ENCODE measurements at places on chromosomes 13 and 19.

DNA sequence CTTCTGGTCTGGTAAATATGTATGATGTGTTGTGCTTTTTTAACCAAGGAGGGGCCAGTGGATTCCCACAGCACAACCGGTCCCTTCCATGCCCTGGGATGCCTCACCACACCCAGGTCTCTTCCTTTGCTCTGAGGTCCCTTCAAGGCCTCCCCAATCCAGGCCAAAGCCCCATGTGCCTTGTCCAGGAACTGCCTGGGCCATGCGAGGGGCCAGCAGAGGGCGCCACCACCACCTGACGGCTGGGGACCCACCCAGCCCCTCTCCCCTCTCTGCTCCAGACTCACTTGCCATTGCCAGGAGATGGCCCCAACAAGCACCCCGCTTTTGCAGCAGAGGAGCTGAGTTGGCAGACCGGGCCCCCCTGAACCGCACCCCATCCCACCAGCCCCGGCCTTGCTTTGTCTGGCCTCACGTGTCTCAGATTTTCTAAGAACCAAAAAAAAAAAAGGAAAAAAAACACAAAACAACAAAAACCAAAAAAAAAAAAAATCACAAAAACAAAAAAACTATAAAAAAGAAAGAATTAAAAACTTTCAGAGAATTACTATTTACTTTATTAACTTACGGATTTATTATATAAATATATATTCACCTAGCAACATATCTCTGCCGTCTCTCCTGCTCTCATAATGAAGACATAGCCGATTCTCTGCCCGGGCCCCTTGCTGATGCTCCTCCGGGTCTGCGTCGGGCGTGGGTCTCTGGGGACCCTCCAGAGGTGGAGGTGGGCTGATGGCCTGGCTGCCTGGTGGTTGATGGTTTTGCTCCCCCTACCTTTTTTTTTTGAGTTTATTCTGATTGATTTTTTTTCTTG lies 14.4 kb downstream of the CAPN12 start:
- peak; percentile 76 for DNase-seq

- no peak for DNase-seq
These were observed 311.9 kb downstream of the MTUS2 start for GRCh38 chr13:29131881-29132668.

DNA sequence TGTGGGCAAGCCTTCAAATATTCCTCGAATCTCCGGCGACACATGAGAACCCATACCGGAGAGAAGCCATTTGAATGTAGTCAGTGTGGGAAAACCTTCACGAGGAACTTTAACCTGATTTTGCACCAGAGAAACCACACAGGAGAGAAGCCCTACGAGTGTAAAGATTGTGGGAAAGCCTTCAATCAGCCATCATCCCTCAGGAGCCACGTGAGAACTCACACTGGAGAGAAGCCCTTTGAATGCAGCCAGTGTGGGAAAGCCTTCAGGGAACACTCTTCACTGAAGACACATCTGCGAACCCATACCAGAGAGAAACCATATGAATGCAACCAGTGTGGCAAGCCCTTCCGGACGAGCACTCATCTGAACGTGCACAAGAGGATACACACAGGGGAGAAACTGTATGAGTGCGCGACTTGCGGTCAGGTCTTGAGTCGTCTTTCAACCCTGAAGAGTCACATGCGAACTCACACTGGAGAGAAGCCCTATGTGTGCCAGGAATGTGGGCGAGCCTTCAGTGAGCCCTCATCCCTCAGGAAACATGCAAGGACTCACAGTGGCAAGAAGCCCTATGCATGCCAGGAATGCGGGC lies 28.8 kb downstream of the ZNF333 start:
- no peak for DNase-seq

DNA sequence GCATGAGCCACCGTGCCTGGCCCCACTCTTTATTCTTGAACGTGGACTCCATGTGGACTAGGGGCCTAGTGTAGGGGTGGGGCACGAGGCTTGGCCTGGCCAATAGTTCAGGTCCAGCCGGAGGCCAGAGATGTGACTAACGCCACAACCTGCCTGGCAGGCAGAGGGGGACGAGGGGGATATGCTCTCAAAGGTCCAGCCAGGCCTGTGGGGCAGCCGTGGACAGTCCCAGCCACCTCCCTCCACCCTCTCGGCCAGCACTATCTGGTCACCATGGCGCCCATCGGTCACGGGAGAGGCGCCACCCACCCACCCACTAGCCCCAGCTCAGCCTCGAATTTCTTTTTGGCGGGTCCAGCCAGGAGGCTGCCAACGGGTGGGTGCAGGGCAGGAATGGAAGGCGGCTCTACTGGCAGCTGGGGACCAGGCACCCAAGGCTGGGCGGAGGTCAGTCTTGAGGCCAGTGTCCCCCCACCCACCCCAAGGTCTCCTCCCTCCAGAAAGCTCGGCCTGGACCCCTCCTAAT lies 2.2 kb upstream of the CERS1 start:
- DNase-seq, result no peak

- no peak for DNase-seq
These were observed 46.1 kb upstream of the RAP2A start for GRCh38 chr13:97387890-97388289.

All from stimulated activated CD4-positive, alpha-beta T cell treated with anti-CD3 and anti-CD28 coated beads, Interleukin-15, amount 100 ng/mL, for 48 hours (primary cell).